Urinary bladder (tissue), 4 donors: ENCODE measurements at places on chromosomes 1 and 21. TPM values are rescaled to one million over a fixed set of nuclear protein-coding genes. Genes with fewer than 3 reads are reported as not detected.

Gene IL10
- polyA plus RNA-seq = 2.2 TPM

Gene CASQ1
- 4.5 TPM for polyA plus RNA-seq

Gene TFAP2E
- polyA plus RNA-seq = 0.58 TPM

Gene CD1E
- 1.0 TPM for polyA plus RNA-seq

Gene LGR6
- 3.8 TPM for polyA plus RNA-seq
